Islet precursor cell (in vitro differentiated cells): ENCODE measurements at places on chromosomes 6 and 20.

GRCh38 chr6:31970604-31971271 lies 1.2 kb downstream of the DXO start:
- DNase-seq, result no peak

DNA sequence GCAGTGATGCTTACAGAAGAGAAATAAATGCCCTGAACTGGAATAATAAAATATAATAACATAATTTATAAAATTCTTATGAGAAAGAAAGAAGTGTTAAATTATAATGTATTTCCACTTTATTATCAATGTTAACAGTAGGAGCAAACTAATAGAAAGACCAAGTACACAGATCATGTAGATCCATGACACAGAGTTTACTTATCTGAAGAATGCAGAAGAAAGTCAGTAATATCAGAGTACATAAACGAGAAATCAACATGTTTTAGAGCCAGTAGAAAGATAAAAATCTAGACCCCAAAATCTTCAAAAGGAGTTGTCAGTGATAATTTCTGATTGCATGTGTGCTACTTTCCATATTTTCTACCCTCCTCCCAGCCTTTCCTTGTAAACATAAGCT lies 334.8 kb upstream of the MANEA start:
- DNase-seq, result no peak

GRCh38 chr6:97591955-97592354 lies 308.9 kb upstream of the MMS22L start:
- peak; percentile 53 for DNase-seq

GRCh38 chr20:46700481-46700880 lies 9.0 kb upstream of the SLC2A10 start:
- no peak for DNase-seq

- DNase-seq, result no peak
These were observed 28.4 kb upstream of the RSPO3 start for GRCh38 chr6:127090051-127090450.

DNA sequence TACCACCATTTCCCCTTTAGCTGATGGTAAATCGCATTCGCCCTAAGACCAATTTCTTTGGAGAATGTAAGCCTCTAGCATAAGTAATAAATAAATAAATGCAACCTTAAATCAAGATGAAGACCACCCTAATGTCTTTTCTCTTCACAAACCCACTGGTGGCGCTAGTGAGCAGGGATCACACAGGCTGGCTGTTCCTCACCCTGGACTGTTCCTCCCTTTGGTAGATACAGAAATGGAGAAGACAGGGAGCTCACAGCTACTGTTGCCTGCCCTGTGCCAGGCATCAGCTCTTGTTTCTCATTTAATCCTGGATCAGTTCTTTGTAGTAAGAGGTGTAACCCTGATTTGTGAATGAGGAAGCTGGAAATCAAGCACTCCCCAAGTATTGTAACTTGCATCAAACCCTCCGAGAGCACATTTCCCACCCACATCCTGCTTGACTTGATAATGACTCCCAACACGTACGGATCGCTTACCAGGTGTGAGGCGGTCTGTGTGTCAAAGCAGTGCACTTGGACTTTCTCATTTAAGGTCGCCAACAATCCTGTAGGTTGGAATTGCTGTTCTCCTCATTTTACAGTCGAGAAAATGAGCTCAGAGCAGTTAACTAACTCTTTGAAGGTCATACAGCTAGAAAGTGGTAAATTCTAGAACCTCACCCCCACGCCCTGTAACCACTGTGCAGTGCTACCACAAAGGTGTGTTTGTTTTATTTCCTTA lies 236.1 kb downstream of the TSHZ2 start:
- peak; percentile 59 for DNase-seq

- DNase-seq, result no peak
These were observed 18.4 kb downstream of the POPDC3 start for GRCh38 chr6:105161421-105161820.

DNA sequence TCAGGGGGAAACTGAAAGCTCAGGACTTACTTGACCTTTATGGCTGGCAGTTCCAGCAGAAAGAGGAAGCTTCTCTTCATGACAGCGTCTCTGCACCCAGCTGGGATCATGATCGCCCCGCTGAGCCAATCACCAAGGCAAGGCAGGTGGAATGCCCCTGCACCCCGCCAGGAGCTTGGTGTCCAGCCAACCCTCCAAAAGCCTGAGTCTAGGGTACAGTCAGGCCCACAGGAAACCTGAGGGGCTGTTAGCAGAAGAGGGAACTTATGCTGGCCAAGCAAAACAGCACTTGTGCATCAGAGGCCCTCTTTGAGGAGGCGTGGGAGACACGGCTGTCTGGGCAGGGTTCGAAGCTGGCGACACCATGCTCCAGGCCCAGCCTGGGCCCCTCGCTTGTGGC lies 188.3 kb upstream of the GMDS start:
- DNase-seq, result no peak

GRCh38 chr6:166411271-166411670 lies 28.5 kb upstream of the MPC1 start:
- DNase-seq, result no peak

GRCh38 chr6:46917002-46917545 lies 4.7 kb downstream of the ADGRF5 start:
- DNase-seq, result no peak

- DNase-seq, result no peak
These were observed 118.9 kb downstream of the BACH2 start for GRCh38 chr6:90177544-90178383.

GRCh38 chr6:162245830-162246420 lies 481.6 kb downstream of the PRKN start:
- DNase-seq, result no peak

- DNase-seq, result no peak
These were observed 245.9 kb downstream of the FARS2 start for GRCh38 chr6:5507131-5507681.

- no peak for DNase-seq
These were observed 4.5 kb upstream of the LAMA5 start for GRCh38 chr20:62371588-62372041.

DNA sequence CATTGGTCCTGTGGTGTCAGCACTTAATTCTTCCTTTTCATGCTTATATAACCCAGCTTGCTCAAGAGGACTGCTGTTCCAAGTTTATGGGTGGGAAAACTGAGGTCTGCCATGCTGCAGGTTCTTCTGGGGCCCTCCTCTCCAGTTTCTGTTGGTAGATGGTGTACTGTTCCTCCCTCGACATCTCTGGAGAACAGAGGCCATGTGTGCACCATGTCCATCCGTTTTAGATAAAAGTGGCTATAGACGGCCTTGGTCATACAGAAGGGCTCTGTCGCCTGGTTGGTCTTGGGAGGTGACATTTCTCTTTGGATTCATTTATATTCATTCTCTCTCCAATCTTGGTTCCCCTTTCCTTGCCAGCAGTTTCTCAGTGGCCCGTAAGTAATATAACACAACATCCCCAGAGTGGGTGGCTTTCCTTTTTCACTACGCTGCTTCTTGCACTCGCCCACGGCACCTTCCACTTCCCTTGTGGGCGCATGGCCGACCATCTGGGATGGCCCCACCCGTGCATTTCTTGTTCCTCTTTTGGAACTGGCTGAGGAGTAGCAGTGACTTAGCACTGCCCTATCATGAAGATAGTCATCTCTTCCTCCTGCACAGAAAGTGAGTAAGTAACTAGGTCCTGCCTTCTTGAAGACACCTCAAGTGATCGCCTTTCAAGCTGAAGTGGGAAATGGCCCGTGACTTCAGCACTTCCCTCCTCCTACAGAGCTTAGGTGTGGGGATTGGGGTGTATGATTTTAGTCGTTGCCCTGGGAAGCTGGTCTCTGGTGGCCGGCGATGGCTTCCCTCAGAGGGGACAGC lies 94.2 kb downstream of the RREB1 start:
- DNase-seq, result no peak

DNA sequence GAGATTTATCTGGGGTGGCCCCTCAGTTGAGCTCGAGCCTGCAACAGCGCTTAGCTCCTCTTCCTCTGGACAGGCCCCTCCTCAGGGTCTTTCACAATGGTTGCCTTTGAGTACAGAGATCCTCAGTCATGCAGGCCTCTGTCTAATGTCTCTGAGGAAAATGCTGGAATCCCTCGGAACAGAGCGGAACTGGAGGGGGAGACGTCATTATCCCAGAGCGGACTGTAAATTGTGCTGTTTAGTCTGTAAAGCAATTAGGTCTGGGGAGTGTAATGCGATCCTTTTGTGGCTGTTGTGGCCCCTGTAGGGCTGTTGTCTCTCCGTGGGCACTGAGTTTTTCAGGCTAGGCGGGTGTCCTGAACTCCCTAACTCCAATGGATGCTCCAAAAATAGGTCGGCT lies 15.0 kb upstream of the DAAM2 start:
- DNase-seq, result peak; percentile 89

DNA sequence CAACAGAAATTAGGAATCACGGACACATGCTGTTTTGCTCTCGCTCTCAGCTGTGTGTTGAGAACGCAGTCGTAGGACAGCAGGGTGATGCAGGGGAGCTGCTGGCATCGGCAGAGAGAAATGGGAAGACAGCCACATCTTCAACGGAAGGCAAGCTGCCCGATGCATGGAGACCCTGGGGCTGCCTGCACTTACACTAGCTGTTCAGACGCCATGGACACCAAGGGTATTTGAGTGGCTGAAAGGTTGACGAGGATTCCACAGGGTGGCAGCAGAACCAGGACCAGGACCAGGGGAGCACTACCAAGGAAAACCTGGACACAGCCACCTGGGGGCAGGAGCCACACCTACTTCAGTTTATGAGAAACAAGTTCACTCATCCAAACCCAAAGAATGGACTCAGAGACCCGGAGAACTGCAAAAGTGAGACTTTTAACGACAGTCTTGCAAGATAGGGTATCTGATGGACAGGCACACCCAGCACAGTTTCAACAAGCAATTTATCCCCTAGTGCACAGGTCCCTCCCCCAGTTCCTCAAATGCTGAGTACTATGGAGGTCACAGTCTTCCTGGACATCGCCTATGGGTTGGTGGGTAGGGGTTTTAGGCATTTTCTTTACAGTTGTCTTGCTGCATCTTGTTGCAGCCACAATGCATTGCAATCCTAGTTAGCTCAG lies 56.3 kb upstream of the ENTPD6 start:
- no peak for DNase-seq

DNA sequence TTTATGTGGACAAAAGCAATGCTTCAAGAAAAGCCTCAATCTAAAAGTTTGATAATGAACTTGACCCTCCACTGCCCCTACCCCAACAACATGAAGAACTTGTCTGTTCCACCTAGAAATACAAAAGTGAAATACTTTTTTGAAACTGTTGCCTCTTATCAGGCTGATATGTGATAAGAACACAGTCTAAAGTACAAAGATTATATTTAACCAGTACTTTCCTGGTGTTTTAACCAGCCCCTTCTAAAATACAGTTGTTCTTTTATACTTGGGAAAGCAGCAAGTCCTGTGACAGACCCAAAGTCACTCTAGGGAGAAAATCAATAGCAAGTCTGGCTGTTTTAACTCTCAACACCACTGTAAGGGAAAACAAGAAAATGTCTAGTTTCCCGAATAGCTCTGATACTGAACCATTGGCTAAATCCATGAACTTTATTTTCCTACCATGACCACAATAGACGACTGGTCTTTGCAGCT lies 6.6 kb downstream of the OARD1 start:
- no peak for DNase-seq

GRCh38 chr6:34525431-34526175 lies 30.5 kb downstream of the SPDEF start:
- DNase-seq, result no peak

GRCh38 chr6:2765896-2766766 lies 938 bp downstream of the WRNIP1 start:
- DNase-seq, result peak; percentile 78

DNA sequence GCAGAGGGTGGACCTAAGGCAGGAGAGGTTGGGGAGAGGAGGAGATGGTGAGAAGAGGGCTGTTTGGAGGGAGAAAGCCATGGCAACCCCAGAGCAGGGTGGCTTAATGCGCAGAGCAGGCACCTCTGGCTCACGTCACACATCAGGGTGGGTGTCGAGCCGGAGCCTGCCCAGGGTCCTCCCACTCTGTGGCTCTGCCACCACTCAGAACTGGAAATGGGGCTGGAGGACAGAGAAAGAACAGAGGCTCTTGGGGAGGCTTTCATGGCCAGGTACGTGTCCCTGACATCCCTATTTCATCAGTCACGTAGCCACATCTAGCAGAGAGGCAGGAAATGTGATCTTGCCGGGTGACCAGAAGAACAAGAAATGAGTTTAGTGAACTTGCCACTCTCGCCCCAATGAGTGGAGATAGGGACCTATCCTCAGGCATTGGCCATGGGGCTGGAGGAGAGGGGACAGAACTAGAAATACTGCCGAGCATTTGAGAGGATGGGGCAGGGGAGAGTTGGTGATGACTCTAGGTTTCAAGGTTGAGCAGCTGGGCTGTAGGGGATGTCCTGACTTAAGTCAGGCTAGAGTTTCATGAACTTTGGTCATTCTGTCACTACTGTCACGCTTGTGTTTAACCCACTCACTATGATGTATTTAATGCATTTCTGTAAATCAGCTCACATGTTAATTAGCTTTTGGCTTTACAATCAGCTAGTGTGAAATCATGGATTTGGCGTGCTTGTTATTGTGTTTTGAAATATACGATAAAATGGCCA lies 52.7 kb downstream of the CDH26 start:
- DNase-seq, result peak; percentile 52
